ENCODE measurements at places on chromosomes 4 and X. TPM values are rescaled to one million over a fixed set of nuclear protein-coding genes. Genes with fewer than 3 reads are reported as not detected.

DNA sequence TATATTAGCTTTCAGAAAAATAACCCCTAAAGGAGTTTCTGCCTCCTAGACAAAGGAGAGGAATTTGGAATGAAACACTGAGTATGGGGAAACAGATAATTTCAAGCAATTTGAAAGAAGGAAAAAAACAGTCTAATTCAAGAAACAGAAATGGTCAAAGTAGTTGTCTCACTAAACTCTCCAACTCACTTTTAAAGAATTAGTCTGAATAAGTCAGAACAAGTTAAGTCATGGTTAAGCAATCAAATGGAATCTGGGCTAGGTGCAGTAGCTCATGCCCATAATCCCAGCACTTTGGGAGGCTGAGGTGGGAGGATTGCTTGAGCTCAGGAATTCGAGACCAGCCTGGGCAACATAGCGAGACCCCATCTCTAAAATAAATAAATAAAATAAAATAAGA is 95.7 kb upstream of the GRIA3 start:
- DNase-seq = no peak

DNA sequence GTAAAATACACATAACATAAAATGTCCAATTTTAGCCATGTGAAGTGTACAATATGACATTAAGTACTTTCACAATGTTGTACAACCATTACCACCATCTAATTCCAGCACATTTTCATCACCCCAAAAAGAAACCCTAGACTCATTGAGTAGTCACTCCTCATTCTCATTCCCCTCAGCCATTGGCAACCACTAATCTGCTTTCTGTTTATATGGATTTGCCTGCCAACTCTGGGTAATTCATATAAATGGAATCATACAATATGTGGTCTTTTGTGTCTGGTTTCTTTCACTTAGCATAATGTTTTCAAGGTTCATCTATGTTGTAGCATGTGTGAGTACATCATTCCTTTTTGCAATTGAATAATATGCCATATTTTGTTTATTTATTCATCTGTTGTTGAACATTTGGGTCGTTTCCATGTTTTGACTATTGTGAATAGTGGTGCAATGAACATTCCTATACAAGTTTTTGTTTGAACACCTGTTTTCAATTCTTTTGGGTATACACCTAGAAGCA is 43.0 kb downstream of the EIF2S3 start:
- DNase-seq = no peak

GRCh38 chr4:85423431-85423830 is 51.5 kb upstream of the ARHGAP24 start:
- peak; percentile 4 for DNase-seq

DNA sequence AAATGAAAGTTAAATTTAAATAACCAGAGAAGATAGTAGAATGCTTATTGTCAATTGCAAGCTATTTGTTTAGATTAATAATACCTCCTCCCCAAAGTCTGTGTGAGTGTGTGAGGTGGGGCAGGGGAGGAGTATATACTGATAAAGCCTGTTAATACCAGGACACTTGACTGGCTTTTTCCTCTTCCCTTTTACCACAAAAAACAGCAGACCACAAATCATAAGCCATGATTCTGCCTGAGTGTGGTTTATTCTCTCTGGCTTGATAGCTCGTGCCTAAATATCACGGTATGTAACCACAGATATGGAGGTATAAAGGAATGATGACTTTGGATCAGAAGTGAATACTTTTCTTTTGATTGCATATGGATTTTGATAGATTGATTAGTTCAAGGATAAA is 21.9 kb upstream of the SCRG1 start:
- DNase-seq = no peak

STOX2 gene
- 17.7 TPM for total RNA-seq

GRID2 gene
- total RNA-seq = not detected

DNA sequence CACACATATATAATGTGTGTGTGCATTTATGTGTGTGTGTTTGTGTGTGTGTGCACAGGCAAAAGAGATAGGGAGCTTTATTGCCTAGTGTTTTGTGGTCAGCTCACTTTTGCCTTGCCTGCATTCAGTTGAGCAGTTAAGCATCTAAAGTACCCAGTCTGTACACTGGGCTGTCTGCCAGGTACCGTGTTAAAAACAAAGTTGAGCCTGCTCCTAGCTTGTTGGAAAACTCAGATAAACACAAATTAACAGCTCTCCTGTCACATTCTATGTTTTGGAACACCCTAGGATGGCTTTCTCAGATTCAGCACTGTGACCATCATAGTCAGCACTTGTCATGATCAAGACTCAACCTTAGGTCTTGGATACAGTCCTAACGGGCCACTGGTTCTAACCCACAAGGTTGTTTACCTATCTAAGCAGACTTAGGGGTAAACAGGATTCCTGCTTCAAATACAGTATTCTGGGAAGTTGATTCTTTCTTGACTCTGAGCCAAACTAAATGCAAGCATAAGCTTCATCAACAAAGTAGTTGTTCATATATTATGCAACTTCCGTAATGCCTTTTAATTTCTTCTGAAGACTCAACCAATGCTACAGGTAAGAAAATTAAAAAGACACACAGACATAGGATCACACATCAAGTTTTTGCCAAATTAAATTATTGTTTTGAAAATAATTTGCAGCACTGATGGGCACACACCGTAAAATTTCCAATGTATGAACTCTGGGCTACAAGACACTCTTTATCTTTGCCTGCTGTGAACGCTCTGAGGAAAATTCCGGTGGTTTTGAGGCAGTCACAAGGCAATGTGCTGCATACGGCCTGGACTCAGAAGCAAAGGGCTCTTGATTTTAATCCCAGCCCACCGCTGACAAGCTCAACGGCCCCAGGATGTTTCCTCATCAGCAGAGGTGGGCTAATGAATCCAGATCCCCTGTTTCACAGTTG is 11.3 kb upstream of the CD99 start:
- peak; percentile 23 for DNase-seq

- peak; percentile 52 for DNase-seq
Observed at GRCh38 chrX:44873415-44874276, 658 bp downstream of the KDM6A start.

- no peak for DNase-seq
Observed at GRCh38 chrX:153495903-153496589, 1.3 kb downstream of the BGN start.

- DNase-seq = no peak
Observed at GRCh38 chr4:93317057-93317456, 511.5 kb upstream of the ATOH1 start.

All from dermis blood vessel endothelial cell (primary cell).